HT-29 (cell line): ENCODE measurements at places on chromosomes 2 and 18. TPM values are rescaled to one million over a fixed set of nuclear protein-coding genes. Genes with fewer than 3 reads are reported as not detected.

The ATIC gene
- total RNA-seq: 15.4 and 29.2 TPM in 2 replicates

The LIMS1 gene
- total RNA-seq: 28.5 and 43.1 TPM in 2 replicates

The ZC3H15 gene
- total RNA-seq: 41.6 and 47.6 TPM in 2 replicates

The SLC8A1 gene
- total RNA-seq: 0.10 and 0.16 TPM in 2 replicates

The NOSTRIN gene
- 5.1 and 5.6 TPM in 2 replicates for total RNA-seq

The DLGAP1 gene
- 0.08 and 0.53 TPM in 2 replicates for total RNA-seq

The ZNF521 gene
- 0.08 and 0.21 TPM in 2 replicates for total RNA-seq

The GALNT5 gene
- total RNA-seq: 0.70 and 1.1 TPM in 2 replicates

The CYBRD1 gene
- total RNA-seq: 0.64 and 1.1 TPM in 2 replicates
